Activated CD4-positive, alpha-beta T cell treated with anti-CD3 and anti-CD28 coated beads, Interleukin-10, Interleukin-2, amounts not matched to agents 100 ng/mL and 50 ng/mL, durations not matched to agents 16 hours and 8 hours (primary cell): ENCODE measurements at places on chromosomes 5 and 9.

DNA sequence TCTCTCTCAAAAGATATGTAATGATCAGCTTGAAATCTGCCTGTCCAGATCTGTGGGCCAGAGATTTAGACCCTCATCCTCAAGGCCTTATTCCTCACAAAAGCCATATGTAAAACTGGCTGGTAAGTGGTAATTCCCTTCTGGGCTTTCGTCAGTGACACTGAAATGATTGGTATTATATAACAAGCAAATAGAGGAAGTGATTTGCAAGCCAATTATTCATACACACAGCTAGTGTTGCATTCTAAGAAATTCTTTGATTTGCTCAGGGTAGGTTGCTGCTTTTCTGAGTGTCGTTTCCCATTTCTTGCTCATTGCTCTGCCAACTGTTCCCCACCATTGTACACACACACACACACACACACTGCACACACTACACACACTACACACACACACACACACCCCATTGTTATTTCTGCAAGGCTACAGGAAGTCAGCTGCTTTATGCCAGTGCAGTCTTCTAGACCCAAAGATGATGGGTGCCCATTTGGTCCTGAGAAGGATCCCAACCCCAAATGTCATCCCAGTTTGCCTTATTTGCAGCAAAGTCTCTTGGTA is 76.8 kb downstream of the PRLR start:
- DNase-seq = no peak

DNA sequence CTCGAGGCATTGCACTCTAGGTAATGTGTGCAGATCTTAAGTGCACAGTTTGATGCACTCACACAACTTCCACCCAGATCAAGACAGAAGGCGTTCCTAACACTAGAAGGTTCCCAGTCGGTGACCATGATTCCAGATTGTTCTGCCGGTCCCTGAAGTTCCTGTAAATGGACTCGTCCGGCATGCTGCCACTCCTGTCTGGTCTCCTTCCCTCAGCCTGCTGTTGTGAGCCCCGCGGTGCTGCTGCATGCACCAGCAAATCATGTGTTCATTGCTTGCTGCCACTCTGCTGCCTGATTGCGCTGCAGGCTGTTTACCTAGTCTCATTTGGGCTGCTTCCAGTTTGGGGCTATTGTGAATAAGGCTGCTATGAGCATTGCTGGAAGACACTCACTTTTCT is 11.5 kb downstream of the STKLD1 start:
- DNase-seq = no peak

GRCh38 chr5:94498199-94498598 is 120.2 kb downstream of the KIAA0825 start:
- no peak for DNase-seq

DNA sequence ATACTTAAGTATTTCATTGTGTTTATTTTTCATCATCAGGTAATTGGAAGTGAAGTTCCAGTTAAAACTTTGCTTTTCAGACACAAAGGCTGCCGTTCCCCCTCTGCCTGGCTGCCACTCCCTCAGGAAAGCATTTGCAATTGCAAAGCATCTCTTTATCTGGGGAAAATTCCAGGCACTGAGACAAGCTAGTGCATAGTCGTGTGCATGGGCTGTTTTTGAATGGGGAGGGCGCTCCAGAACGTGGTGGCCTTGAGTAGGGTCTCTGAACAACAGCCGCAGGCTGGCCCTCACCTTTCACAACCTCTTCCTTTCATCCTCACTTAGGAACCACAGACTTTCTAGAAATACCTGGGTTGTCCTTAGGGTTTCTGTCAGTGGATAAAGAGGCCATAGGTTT is 285.1 kb upstream of the ADAMTS16 start:
- DNase-seq = no peak

DNA sequence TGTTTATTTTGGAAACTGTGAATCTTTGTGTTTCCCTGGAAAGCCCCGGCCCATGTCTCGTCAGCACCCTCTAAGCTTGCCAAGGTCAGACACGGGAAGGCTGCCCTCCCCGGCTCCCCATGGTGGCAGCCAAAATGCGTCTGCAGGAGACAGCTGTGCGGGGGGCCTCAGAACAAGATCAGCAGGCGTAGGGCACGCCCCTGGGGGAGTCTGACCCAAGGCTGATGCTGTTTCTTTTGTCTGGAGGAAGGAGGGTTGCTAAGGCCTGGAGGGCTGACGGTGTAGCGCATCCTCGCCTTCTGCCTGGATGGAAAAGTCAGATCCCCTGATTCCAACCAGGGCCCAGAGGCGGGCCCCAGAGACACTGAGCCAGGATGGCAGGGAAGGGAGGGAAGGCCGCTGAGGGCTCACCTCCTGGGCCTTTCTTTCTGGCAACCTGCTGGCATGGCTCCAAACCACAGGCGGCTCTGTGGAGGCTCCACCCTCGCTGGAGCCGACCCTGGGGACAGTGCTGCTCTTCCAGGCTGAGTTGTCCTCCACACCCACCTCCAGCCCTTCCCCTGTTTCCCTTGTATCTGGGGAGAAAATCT is 57.2 kb downstream of the OLFM1 start:
- no peak for DNase-seq

DNA sequence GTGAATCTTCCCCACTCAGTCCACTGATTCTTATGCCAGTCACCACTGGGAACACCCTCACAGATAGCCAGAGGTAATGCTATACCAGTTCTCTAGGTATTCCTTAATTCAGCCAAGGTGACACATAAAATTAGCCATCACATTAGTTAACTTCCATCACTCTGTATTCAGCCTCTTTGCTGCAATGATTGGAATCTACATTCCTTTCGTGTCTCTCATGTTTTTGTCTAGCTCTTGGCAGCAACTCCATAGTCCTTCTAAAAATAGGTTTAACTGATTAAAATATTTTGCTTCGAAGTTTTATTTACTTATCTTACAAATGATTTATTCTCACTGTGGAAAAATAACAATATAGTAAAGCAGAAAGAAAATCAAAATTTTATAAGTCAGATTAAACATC is 19.6 kb upstream of the RNF20 start:
- DNase-seq = no peak

DNA sequence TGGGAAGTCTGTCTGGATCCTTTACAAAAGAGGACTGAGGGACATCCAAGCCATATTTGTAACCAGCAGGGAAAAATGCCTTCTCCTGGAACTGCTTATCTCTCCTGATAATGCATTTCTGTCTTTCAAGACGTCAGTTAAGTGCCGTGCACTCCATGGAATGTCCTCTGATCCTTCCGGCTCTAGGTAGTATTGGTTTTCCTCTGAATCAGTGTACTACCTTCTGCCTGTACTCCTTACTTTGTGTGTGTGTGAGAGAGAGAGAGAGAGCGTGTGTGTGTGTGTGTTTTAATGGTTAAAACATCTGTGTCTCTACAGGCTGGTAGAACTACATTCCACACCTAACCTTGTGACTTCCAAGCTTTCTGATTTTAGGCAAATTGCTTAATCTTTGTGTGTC is 89.9 kb downstream of the PIP5K1B start:
- DNase-seq = no peak

- DNase-seq = peak; percentile 20
These were observed at the start of gene CMBL for GRCh38 chr5:10307206-10308148. TSS of gene CMBL (minus strand) at chr5:10307902. CDS start at chr5:10290762, 17,140 bp downstream.

GRCh38 chr5:17180864-17181723 is 36.3 kb upstream of the BASP1 start:
- DNase-seq = peak; percentile 1

DNA sequence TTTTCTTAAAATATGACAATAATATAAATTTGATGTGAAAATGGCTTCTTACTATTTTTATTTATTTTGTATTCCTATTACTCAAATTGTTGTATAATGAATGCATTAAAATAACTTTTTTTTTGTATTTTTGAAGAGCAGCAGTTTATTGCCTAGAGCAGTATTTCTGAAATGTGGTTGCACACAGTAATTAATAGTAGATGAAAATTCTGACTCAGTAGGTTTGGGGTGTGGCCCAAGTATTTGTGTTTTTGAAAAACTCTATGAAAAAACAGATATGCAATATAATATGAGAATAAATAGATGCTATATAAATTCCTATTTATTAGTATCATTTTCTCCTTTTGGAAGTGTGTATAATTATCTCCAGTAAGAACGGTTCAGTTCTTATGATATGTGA is 2225.3 kb upstream of the C9orf72 start:
- no peak for DNase-seq

GRCh38 chr9:27108981-27109541 is at the start of gene TEK:
TSS of gene TEK (plus strand) at chr9:27109225. CDS start at chr9:27109591, 366 bp downstream.
- no peak for DNase-seq

- peak; percentile 51 for DNase-seq
These were observed 76.2 kb upstream of the CHD1 start for GRCh38 chr5:99004960-99005359.

GRCh38 chr5:173890195-173890991 is 2.2 kb downstream of the CPEB4 start:
- no peak for DNase-seq

- peak; percentile 17 for DNase-seq
These were observed 10.2 kb downstream of the DOCK8 start for GRCh38 chr9:224582-225520.

GRCh38 chr5:137114529-137114928 is 384.6 kb downstream of the SPOCK1 start:
- DNase-seq = no peak

GRCh38 chr5:7741415-7742065 is 109.4 kb downstream of the CFAP90 start:
- no peak for DNase-seq

GRCh38 chr5:1127959-1128785 is 16.3 kb upstream of the SLC12A7 start:
- no peak for DNase-seq

- DNase-seq = no peak
These were observed 137.7 kb downstream of the AOPEP start for GRCh38 chr9:94864196-94864595.

DNA sequence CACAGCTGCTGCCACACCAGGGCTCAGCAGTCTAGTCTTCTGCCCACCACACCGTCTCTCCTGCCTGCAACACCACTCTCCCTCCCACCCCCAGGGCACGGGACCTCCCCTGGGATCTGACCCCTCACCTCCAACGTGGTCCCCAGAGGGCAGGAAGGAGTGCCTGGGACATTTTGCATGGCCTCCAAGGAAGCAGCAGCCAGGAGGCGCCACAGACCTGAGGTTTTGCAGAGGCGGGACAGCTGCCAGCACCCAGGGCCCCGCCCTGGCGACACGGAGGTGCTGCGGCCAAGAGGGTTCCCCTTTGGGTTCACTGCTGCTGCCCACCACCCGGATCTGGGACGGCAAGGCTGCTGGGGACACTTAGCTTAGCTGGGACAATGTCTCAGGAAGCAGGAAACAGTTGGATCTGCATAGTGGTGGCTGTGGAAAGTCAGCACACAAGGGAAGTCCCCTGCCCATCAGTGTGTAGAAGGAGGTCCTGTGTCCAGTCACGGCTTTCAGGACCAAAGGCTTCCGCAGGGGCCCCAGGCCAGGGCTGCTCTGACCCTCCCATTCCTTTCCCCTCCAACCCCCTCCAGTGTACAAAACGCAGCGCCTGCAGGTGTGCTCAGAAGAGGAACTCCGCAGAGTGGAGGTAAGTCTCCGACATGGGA is 13.8 kb downstream of the PROP1 start:
- peak; percentile 20 for DNase-seq

- DNase-seq = no peak
These were observed 20.0 kb upstream of the MYOT start for GRCh38 chr5:137847687-137848086.

- DNase-seq = no peak
These were observed 186.7 kb downstream of the DCP2 start for GRCh38 chr5:113163328-113163727.

DNA sequence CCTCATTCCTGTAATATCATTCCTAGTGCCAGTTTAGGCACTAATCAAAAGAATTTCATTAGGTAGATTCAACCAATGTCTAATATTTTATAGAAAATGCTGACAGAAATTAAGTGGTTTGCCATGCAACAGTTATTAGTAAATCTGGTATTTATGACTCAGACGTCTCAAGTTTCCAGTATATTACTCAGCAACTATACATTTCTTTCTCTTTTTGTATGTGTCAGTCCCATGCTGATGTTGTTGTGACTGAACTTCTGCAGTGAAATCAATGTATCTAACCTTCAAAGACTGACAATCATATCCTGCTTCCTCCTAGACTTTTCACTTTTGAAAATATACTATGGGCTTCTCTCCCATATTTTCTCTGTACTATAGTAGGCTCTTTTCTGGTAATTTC is 822.5 kb downstream of the NR2F1-AS1 start:
- DNase-seq = peak; percentile 16

DNA sequence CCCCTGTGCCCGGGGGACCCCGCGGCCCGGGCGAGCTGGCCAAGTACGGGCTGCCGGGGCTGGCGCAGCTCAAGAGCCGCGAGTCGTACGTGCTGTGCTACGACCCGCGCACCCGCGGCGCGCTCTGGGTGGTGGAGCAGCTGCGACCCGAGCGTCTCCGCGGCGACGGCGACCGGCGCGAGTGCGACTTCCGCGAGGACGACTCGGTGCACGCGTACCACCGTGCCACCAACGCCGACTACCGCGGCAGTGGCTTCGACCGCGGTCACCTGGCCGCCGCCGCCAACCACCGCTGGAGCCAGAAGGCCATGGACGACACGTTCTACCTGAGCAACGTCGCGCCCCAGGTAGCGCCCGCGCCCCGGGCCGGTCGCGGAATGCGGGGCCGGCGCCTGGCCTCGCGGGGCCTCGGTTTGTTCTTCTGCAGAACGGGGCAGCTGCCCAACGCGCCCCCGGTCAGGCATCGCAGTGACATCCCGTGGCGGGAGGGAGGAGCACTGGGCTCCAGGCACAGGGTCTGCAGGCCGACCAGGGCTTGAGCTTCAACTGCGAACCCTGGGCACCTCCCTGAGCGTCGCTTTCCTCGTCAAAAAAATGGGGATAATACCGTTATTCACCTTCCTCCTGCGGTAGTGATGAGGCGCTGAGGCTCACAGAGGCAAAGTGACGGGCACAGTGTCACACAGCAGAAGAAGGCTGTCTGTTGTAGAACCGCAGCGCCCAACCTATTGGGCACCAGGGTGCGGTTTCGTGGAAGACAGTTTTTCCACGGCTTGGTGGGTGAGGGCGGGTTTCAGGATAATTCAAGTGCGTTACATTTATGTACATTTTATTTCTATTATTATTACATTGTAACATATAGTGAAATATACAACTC is 777 bp downstream of the ENDOG start:
- DNase-seq = peak; percentile 58

DNA sequence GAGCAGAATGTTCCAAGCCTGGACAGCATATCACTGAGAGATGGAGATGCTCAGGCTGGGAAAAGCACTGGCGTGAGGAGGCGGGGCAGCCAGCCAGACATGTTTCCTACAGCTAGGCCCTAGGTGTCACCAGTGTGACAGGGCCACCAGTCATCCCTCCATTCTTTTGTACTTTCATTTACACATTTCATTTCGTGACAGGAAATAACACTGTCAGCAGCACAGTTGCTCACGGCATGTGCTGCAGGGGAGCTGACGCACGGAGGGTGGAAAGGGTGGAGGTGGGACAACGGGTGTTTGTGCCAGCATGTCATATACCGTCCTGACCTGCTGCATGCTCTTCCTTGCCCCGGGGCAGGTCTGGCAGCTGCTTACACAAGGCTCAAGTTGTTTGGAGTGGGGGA is 14.8 kb upstream of the CEMIP2 start:
- DNase-seq = peak; percentile 94

DNA sequence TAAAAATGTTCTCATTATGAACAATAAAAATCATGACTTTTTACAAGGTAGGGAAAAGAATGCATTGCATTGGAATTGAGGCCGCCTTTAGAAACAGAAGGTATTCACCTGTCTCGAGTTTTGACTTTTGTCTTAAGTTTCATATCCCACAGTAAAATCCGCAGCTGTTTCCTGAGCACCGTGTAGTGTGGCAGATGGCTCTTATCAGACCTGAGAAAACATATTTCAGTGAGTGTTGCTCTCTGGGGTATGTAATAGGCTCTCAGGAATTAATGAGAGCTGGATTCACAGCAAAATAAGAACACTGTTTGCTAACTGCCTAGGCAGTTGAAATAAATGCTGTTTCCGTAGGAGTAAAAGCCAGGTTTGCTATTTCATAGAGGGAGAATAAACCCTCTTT is 221.4 kb downstream of the CFAP90 start:
- no peak for DNase-seq
